A549 treated with ZK216348 at 1 μM for 4 hours (cell line): ENCODE measurements at places on chromosomes 7 and 10. TPM values are rescaled to one million over a fixed set of nuclear protein-coding genes. Genes with fewer than 3 reads are reported as not detected.

Gene GPR15LG
- not detected in 5 replicates for total RNA-seq

Gene OR6B1
- not detected in 5 replicates for total RNA-seq

Gene CALY
- total RNA-seq = 0.42 to 1.6 TPM (median 0.70 TPM) in 5 replicates

Gene EGFR
- total RNA-seq = 80.6 to 138 TPM (median 108 TPM) in 5 replicates

Gene AGR3
- total RNA-seq = not detected in 5 replicates

Gene SFXN2
- 2.1 to 4.2 TPM (median 2.7 TPM) in 5 replicates for total RNA-seq

Gene AKR1C4
- 0.27 to 0.50 TPM (median 0.32 TPM) in 4 of 5 replicates, not detected in the other for total RNA-seq

Gene SEPTIN7
- total RNA-seq = 140 to 298 TPM (median 196 TPM) in 5 replicates

Gene FRMD4A
- total RNA-seq = 2.8 to 11.1 TPM (median 4.3 TPM) in 5 replicates

Gene GFRA1
- 7.1 to 11.1 TPM (median 10.0 TPM) in 5 replicates for total RNA-seq

Gene KMT2E
- 12.9 to 23.7 TPM (median 17.9 TPM) in 5 replicates for total RNA-seq

Gene RAB19
- not detected in 5 replicates for total RNA-seq

Gene SPDYE6
- not detected in 5 replicates for total RNA-seq

Gene THSD7A
- total RNA-seq = 1.6 to 3.3 TPM (median 3.1 TPM) in 5 replicates

Gene DKK1
- total RNA-seq = 411 to 612 TPM (median 463 TPM) in 5 replicates

Gene HOXA5
- total RNA-seq = 3.2 to 7.3 TPM (median 5.8 TPM) in 5 replicates

Gene TMEM236
- 0.04 to 0.09 TPM (median 0.05 TPM) in 5 replicates for total RNA-seq

Gene TBRG4
- total RNA-seq = 79.7 to 114 TPM (median 108 TPM) in 5 replicates

Gene CYP2C19
- not detected in 5 replicates for total RNA-seq

Gene TMEM176A
- total RNA-seq = not detected in 5 replicates

Gene CCL24
- total RNA-seq = not detected in 5 replicates

Gene PCLO
- total RNA-seq = 0.85 to 1.6 TPM (median 1.1 TPM) in 5 replicates

Gene UMAD1
- 6.8 to 11.8 TPM (median 9.5 TPM) in 5 replicates for total RNA-seq

Gene EIF3A
- 127 to 161 TPM (median 153 TPM) in 5 replicates for total RNA-seq

Gene KLF14
- not detected in 5 replicates for total RNA-seq

Gene HTR7
- 0.12 to 0.28 TPM (median 0.17 TPM) in 5 replicates for total RNA-seq

Gene ZNF32
- 15.8 to 17.7 TPM (median 16.5 TPM) in 5 replicates for total RNA-seq

Gene TWIST1
- total RNA-seq = 2.2 to 3.9 TPM (median 3.4 TPM) in 5 replicates

Gene HPSE2
- 0.45 TPM in 1 of 5 replicates, not detected in the others for total RNA-seq

Gene CTAGE4
- total RNA-seq = not detected in 5 replicates

Gene OPN4
- not detected in 5 replicates for total RNA-seq

Gene PVRIG
- not detected in 5 replicates for total RNA-seq

Gene CYP3A4
- total RNA-seq = not detected in 5 replicates

Gene PILRA
- 3.7 to 6.8 TPM (median 5.2 TPM) in 5 replicates for total RNA-seq

Gene RELN
- total RNA-seq = 0.01 TPM in 1 of 5 replicates, not detected in the others
